Stimulated activated CD8-positive, alpha-beta memory T cell treated with anti-CD3 and anti-CD28 coated beads, Interleukin-7, amount 100 ng/mL, for 24 hours (primary cell): ENCODE measurements at places on chromosomes 11 and 22.

DNA sequence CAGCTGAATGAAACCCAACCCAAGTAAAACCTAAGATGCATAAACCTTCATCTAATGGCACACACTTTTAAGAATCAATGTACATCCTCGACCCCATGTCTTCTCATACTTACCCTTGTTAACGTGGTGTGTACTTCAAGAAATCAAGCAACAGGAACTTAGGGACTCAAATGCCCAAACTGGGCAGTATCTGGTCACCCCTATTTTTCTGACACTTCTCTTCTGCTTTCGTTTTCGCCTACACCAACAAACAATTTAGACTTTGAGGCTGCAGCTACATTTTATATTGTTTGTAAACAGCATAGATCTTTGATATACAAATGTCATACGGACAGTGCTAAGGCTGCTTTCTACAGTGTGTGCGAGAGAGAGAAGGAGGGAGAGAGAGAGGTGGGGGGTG, 1044.0 kb downstream of the NTM start:
- DNase-seq = no peak

DNA sequence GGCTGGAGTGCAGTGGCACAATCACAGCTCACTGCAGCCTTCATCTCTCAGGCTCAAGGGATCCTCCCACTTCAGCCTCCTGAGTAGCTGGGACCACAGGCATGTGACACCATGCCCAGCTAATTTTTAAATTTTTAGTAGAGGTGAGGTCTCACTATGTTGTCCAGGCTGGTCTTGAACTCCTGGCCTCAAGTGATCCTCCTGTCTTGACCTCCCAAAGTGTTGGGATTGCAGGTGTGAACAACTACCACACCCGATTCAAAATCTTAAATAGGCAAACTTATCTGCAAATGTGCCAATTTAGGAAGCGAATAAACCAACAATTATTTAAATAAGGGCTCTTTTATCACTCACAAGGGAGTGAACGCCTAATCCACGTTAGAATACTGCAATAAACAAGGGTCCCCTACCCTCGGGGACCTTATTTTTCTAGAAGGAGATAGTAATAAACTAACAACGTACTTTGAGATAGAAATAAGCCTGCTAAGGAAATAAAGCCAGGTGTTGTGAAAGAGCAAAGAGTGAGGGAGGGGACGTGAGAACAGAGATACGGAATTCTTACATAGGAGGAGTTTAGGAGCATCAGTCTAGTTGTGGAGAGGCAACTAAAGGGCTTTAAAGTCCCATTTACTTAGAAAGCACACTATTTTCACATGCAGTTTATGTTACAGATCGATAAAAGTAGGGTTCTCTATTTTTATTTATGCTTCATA, 3.0 kb upstream of the WEE1 start:
- DNase-seq = no peak

DNA sequence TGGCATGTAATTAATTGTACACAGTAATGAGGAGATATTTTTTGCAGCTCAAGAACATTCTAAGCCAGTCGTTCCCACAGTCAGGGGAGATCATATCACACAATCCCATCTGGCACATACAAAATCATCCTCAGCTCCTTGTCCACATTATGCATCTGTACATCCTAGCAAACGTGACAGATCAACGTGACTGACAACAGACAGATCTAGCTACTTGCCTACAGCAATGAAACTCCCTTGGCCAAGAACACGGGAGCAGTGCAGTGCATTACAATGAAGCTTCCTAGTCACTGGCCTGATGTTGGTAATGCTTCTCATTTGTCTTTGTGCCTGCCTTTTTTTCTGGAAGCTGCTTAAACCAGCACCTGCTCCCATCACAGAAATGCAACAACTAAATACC, 24.5 kb upstream of the GUCY1A2 start:
- no peak for DNase-seq

GRCh38 chr11:17382046-17382728, 6.3 kb downstream of the KCNJ11 start:
- DNase-seq = no peak

DNA sequence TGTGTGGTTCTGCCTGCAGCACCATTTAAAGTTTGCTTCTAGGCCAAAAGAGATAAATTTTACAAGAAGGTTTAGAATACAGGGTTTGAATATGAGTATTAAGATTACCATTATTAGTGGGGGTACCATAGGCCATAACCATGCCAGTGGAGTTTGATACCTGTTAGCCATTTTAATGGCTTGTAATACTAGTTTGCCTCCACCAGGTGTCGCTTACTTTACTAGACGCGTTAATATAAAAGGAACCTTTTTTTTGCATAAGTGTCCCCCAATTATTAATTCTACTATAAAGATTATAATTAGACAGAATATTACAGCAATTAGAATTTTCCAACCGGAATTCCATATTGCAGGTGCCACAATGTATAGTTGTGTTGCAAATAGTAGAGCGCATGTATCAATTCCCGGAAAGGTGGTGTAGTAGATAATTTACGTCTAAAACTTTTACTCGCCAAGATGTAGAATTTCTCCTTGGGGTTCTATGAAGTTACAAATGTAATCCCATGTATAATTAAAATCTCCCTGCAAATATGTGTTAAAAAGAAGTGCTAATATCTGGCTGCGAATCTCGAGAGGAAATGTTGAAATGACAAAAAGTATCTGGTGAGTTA, 16.1 kb downstream of the MS4A6E start:
- DNase-seq = no peak

DNA sequence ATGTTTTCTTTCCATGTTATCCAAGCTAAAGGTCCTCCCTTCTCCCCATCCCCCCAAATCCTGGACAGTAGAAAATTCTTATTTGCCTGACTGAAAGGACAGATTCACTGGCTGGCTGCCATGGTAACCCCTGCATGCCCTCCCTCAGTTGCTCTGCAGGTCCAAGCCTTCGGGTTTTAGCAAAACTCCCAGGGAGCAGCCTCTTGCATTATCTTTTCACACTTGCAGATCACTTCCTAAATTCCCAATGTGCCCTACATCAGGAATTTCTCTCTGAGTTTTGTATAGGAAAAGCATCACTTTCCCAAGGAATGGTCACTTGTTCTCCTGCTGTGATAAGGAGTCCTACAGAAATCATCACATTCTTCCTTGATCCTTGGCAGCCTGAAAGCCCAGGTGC, 75.0 kb upstream of the TENM4 start:
- DNase-seq = no peak

GRCh38 chr11:63670433-63671321, 499 bp downstream of the ATL3 start:
- DNase-seq = no peak

DNA sequence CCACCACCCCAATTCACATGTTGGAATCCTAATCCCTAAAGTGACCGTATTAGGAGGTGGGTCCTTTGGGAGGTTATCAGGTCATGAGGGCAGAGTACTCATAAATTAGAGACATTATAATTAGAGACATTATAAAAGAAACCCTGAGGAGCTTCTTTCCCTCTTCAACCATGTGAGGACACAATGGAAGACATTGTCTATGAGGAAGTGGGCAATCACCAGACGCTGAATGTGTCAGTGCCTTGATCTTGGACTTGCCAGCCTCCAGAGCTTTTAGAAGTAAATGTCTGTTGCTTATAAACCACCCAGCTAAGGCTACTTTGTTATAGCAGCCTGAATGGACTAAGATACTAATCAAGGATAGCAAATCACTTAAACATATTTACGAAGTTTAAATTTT, 14.8 kb downstream of the GAB2 start:
- DNase-seq = no peak

DNA sequence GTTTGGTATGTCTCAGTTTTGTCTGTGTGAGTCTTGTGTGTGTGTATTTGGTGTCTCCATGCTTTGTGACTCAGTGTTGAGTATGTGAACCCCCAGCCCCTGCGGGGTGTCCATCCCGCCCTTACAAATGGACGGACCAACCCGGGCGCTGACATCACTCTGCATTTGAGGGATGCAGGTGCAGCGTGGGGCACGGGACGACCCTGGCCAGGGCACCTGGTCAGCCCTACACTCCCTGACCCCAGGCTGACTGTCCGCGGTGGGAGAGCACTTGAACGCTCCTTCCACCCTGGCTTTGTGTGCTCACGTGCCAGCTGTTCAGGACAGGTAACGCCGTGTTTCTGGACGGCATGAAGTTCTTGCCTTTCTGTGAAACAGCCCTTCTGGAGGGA, 369.0 kb downstream of the BRD1 start:
- no peak for DNase-seq

GRCh38 chr11:35624781-35625180, 6.5 kb downstream of the FJX1 start:
- no peak for DNase-seq

DNA sequence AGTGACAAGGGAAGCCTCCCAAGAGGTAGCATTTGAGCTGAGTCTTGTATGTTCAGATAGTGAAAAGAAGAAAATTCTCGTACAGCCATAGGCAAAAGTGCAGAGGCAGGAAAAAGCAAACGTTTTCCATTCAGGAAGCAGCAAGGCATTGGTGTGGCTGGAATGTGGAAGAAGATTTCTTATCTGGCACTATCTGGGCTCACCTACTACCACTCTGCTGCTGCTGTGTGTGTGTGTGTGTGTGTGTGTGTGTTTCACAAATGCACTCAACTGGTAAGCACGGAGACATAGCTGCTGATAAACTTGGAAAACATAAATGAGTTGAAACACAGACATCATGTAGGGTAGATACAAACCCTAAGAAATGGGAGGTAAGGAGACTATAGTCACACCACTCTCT, 92.8 kb upstream of the ARHGAP42 start:
- DNase-seq = no peak

- DNase-seq = peak; percentile 14
These were observed 48.0 kb upstream of the CLPB start for GRCh38 chr11:72482211-72482812.

DNA sequence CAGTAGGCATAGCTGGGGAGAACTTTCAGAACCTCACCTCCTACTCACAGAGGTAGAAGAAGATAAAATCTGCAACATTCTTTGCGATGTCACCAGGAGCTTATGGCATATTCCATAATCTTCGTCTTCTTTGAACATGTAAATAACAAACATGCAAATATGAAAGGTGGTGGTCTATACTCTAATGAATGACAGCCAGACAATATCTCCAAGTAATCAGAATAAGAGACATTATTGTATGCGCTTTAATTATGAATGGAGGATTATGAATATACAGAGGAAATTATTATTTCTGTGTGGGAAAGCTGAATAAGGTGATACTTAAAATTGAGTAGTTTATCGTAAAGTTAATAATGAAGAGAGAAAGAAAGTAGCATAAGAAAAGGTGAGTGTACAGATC, at the start of gene OR52B4:
Gene OR52B4, minus strand, starts transcription at position 101 of the 400 bp plus-strand sequence. Its CDS starts 91 bp downstream, at position 10.
- DNase-seq = no peak

GRCh38 chr11:133901316-133901715, 55.5 kb downstream of the IGSF9B start:
- DNase-seq = no peak

GRCh38 chr11:27255447-27255828, 107.6 kb downstream of the CCDC34 start:
- DNase-seq = no peak

GRCh38 chr11:12167061-12168000, 56.9 kb downstream of the MICAL2 start:
- DNase-seq = no peak

GRCh38 chr22:37351232-37351631, 68.9 kb downstream of the CYTH4 start:
- no peak for DNase-seq

- DNase-seq = no peak
These were observed 28.2 kb downstream of the SIK3 start for GRCh38 chr11:117070016-117070415.
